ENCODE measurements at places on chromosomes 7 and 10.

- H3K36me3 ChIP-seq = no peaks in the 10 kb centered on the region
- DNase-seq = no peak
- peaks cover 7% of the 10 kb centered on the region for H3K4me1 ChIP-seq
- H3K4me3 ChIP-seq = no peak overlapping the region
- H3K27me3 ChIP-seq = no peaks in the 10 kb centered on the region
Measured at GRCh38 chr7:74372511-74373111, 81.1 kb upstream of the GTF2IRD1 start.

DNA sequence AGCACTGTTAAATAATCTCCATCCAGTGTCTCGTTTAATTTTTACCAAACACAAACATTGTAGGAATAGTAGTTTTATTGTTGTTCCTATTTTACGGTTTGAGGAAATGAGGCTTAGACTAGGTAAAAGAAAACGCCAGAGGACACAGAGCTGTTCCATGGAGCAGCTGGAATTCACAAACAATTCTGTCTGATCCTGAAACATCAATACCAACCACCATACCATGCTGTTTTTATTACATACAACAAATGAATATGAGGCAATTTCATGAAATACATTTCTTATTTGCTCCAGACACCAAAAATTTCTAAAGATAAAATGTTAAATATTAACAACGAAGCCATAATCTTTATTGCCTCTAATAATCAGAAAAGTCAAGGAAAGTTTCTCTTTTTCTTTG, 9.4 kb downstream of the MALRD1 start:
- H3K4me1 ChIP-seq = no peaks in the 10 kb centered on the region
- no peaks in the 10 kb centered on the region for H3K27me3 ChIP-seq
- H3K4me3 ChIP-seq = no peak overlapping the region
- no peak for DNase-seq

GRCh38 chr7:7651479-7651878, 10.9 kb downstream of the UMAD1 start:
- H3K4me1 ChIP-seq = peaks cover 11% of the 10 kb centered on the region
- no peak overlapping the region for H3K27ac ChIP-seq
- no peaks in the 10 kb centered on the region for H3K36me3 ChIP-seq
- no peak overlapping the region for H3K4me3 ChIP-seq
- no peaks in the 10 kb centered on the region for H3K27me3 ChIP-seq
- no peak for DNase-seq

- no peak overlapping the region for H3K4me3 ChIP-seq
- no peaks in the 10 kb centered on the region for H3K4me1 ChIP-seq
- H3K27ac ChIP-seq = no peak overlapping the region
- H3K36me3 ChIP-seq = peaks cover 30% of the 10 kb centered on the region
Measured at GRCh38 chr7:44114586-44115310, 8.6 kb downstream of the POLD2 start.

DNA sequence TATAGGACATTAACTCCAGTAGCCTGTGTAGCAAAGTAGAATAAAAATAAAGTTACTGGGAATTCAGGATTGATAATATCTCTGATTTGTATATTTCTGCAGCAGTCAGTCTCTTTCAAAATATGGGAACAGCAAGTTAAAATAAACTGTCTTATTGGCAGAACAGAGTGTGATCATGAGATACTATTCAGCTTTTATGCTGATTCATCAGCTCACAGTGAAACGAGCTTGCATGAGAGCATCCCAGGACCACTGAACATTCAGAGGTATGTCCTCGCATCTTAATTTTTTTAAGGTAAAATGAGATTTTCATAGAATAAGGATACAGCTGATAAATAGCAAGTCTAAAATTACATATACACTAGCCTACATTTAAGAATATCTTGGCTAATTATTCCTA, 282.5 kb upstream of the MYO3A start:
- no peak for DNase-seq
- no peaks in the 10 kb centered on the region for H3K4me1 ChIP-seq
- no peak overlapping the region for H3K4me3 ChIP-seq
- no peaks in the 10 kb centered on the region for H3K36me3 ChIP-seq
